Mammary epithelial cell (primary cell): ENCODE measurements at places on chromosomes 2 and 18.
A peak's percentile ranks its signal among the peaks of the same experiment; 100 is the strongest.

DNA sequence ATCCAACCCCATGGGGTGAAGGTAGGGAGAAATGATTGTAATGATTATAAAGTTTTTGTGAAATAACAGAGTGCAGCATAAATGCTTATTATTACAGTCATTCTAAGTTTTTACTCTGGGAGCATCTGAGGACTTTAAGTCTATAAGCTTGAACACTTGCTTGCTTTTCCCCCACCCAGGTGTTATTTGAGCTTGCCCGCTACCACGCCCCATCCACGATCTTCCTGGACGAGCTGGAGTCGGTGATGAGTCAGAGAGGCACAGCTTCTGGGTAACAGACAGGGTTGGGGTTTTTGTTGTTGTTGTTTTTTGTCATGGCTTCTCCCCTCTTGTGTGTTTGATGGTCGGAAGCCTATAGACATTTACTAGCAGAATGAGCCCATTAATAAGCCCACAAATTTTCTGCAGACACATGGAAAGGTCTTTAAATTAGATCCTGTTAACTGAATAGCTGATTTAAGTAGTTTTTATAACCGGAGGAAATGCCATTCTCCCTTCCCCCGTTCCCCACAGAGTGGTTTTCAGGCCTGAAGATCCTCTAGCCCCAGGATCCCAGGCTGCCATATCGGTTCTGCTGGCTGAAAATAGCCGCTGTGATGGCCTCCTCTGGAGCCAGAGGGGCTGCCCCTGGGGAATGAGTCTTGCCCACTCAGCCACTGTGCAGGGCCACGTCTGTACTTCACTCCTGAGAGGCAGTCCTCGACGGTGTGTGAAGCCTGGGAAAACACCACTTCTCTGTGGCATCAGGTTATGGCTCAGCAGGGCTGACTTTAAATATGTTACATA lies 39.9 kb upstream of the ELOA2 start:
- DNase-seq = peak; percentile 12

- no peak for DNase-seq
Observed at GRCh38 chr2:52312486-52312885, 1280.6 kb upstream of the NRXN1 start.

- no peak for DNase-seq
Observed at GRCh38 chr18:37570336-37570930, 4.8 kb upstream of the CELF4 start.

- peak; percentile 56 for DNase-seq
Observed at GRCh38 chr2:207791579-207792243, 22.0 kb upstream of the FZD5 start.
